ENCODE measurements at places on chromosomes 4 and X. TPM values are rescaled to one million over a fixed set of nuclear protein-coding genes. Genes with fewer than 3 reads are reported as not detected.
A peak's percentile ranks its signal among the peaks of the same experiment; 100 is the strongest.

CLTRN gene
- total RNA-seq = 0.24 TPM

SLC6A14 gene
- total RNA-seq = not detected

CYTL1 gene
- total RNA-seq = not detected

FGF16 gene
- not detected for total RNA-seq

MTM1 gene
- total RNA-seq = 24.2 TPM

DNA sequence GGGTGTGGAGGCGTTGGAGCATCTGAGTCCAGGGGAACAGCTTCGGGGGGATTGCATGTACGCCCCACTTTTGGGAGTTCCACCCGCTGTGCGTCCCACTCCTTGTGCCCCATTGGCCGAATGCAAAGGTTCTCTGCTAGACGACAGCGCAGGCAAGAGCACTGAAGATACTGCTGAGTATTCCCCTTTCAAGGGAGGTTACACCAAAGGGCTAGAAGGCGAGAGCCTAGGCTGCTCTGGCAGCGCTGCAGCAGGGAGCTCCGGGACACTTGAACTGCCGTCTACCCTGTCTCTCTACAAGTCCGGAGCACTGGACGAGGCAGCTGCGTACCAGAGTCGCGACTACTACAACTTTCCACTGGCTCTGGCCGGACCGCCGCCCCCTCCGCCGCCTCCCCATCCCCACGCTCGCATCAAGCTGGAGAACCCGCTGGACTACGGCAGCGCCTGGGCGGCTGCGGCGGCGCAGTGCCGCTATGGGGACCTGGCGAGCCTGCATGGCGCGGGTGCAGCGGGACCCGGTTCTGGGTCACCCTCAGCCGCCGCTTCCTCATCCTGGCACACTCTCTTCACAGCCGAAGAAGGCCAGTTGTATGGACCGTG, 2.2 kb downstream of the AR start:
- no peak overlapping the region for H3K4me3 ChIP-seq
- no peak for DNase-seq
- H3K4me1 ChIP-seq = no peaks in the 10 kb centered on the region
- no peak overlapping the region for H3K27ac ChIP-seq
- H3K27me3 ChIP-seq = peaks cover 10% of the 10 kb centered on the region

DNA sequence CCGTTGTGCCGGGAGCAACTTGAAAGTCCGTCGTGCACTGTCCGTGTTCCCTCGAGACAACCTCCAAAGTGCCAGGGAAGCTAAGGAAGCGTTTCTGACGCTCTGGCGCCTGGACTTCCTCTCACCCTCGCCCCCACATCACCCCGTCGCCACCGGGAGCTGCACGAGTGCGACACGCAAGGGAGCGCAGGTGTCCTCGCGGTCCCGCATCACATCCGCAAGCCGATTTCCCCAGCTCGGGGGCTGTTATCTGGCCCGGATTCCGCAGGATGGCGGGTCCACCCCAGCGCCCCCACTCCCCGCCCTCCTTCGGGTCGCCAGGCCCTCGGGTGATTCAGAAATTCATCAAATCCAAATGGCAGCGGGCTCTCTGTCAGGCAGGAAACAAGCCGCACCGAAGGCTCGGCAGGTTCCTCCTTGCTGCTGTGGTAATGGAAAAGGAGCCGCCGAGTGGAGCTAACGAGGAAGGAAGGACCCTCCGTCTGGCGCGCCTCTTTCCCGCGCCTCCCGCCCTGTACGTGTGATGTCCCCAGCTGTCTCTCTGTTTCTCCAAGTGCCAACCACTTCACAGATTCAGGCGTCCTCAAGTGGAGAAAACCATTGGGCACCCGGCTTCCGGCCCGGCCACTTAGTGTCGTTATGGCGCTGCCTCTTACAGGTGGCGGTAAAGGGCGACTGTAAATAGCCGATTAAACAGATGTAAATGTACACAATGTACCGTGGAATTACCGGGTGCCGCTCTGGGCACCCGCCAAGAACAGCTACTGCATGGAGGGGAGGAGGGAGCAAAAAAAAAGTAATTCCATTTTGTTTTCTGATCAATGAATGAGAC, 921 bp upstream of the SETD7 start:
- H3K36me3 ChIP-seq = no peaks in the 10 kb centered on the region
- DNase-seq = peak; percentile 88
- peak overlapping the region; percentile 75 for H3K4me3 ChIP-seq
- H3K27ac ChIP-seq = peak overlapping the region; percentile 93
- no peaks in the 10 kb centered on the region for H3K27me3 ChIP-seq

DNA sequence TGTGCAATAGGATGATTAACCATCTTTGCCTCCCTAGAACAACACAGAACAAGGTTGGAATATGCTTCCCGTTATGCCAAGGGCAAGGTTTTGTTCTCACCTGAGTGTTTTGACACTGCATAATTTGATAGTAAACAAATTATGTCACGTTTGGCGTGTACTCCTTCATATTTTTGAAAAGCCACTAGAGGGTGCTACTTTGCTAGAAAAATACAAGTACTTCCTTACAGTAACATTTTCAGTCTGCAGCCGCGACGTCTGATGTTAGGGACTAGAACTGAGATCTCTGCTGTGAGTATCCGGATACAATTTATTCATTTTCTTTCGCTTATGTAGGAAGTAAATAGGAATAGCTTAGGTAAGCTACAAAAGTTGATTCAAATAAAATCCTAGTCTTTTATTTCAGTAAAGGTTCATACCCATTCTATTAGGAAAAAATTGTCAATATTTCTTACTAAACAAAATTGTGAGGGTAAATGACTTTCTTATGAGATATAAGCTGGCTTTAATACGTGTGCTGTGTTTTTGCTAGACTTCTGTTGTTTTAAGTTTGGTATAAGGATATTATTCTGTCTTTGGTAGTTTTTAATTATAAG, 181.1 kb upstream of the WDFY3 start:
- H3K27ac ChIP-seq = no peak overlapping the region
- H3K4me3 ChIP-seq = no peak overlapping the region
- DNase-seq = peak; percentile 82
- no peaks in the 10 kb centered on the region for H3K4me1 ChIP-seq
- no peaks in the 10 kb centered on the region for H3K36me3 ChIP-seq
- H3K27me3 ChIP-seq = no peaks in the 10 kb centered on the region

GRCh38 chrX:51395480-51395809, 62.8 kb downstream of the NUDT10 start:
- H3K4me1 ChIP-seq = peaks cover 11% of the 10 kb centered on the region
- DNase-seq = no peak
- H3K27me3 ChIP-seq = no peaks in the 10 kb centered on the region
- H3K36me3 ChIP-seq = no peaks in the 10 kb centered on the region
- no peak overlapping the region for H3K27ac ChIP-seq

DNA sequence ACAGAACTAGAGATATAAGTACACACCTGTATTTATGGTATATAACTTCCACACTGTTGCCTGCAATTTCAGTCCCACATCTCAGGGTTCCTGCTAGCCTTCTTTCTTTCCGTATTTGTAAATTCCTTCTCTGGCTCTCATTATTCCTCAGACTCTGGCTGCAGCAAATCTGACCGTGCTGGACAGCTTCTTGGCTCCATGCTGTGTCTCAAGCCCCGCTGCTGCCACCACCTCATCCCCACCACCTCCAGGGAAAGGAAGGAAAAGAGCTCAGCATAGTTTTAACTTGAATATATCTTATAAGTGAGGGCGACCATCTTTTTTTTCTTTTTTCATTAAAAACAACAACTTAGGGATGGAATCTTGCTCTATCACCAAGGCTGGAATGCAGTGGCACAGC, 155.6 kb upstream of the CXCL13 start:
- no peak for DNase-seq
- H3K27me3 ChIP-seq = no peaks in the 10 kb centered on the region
- no peaks in the 10 kb centered on the region for H3K36me3 ChIP-seq
- H3K27ac ChIP-seq = no peak overlapping the region

DNA sequence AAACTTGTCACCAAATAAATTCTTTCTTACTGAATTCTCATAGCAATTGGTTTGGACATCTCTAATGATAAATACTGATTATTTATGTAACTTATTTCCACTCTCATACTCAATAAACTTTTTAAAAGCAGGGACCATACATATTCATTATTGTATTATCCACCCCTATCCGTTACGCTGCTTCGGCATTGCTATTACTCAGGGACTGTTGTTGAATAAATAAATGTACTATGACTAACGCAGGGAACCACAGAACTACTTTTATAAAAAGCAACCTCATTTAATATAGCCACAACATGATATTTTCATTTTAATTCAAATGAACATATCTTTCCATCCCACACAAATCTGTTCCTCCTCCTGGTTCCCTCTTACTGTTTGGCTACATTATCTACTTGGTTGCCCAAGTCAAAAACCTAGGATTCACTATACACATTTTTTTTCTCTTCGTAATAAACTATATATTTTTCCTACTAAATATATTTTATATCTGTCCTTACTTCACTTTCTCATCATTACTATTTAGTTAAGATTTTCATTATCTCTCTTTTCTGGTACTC, 14.9 kb upstream of the ANKRD50 start:
- no peak for DNase-seq
- H3K27me3 ChIP-seq = no peaks in the 10 kb centered on the region
- no peaks in the 10 kb centered on the region for H3K36me3 ChIP-seq

DNA sequence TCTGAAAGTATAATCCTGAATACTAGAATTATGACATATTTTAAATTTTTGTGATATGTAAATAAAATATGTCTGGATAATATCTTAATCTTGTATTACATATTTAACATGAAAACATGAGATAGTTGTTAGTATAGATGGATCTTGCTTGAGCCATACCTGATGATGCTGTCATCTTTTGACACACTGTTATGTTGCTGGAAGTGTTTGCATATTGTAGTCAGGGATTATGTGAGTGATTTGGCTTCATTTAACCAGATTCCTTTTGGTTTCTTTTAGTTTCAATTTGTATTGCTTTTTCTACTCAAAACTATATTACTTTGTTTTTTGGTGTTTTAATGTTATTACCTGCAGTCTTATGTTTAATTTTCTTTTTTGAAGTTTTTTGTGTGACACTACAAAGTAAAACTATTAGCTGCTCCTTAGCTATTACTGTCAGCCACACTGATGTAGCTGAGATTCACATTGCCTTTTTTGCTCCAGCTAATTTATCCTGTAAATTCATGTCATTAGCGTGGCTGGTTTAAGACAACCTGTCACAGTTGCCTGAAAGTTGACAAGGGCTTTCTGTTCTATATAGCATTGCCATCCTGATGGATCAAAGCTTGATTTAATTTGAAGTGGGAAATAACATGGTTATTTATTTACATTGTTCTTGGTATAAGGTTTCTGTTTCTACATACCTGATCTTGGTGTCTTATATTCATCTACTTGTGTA, 33.7 kb downstream of the METAP1 start:
- no peak overlapping the region for H3K4me3 ChIP-seq
- no peaks in the 10 kb centered on the region for H3K36me3 ChIP-seq
- peaks cover 9% of the 10 kb centered on the region for H3K4me1 ChIP-seq
- no peaks in the 10 kb centered on the region for H3K27me3 ChIP-seq
- H3K27ac ChIP-seq = peak overlapping the region; percentile 67

DNA sequence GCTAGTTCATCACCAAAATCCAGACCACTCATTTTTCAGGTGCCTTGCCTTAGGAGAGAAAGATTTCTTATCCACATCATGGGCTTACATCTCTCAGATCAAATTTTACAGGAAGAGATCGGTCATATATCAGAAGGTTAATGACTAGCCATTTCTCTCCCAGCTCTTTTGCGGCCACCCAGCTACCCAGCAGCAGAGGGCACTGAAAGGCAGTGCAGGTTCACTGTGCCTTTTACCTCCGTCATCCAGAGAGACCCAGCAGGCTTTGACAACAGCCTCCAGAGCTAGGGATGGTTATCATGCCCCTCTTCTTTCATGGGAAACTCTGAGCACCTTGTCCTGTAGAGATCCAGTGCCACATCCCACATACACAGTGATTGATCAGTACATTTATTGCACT, 384.8 kb downstream of the AFF2 start:
- no peak overlapping the region for H3K27ac ChIP-seq
- no peaks in the 10 kb centered on the region for H3K4me1 ChIP-seq
- H3K36me3 ChIP-seq = no peaks in the 10 kb centered on the region
- no peaks in the 10 kb centered on the region for H3K27me3 ChIP-seq
- DNase-seq = no peak

- no peaks in the 10 kb centered on the region for H3K4me1 ChIP-seq
- H3K27me3 ChIP-seq = no peaks in the 10 kb centered on the region
- no peak overlapping the region for H3K27ac ChIP-seq
- no peak overlapping the region for H3K4me3 ChIP-seq
- H3K36me3 ChIP-seq = no peaks in the 10 kb centered on the region
- no peak for DNase-seq
Observed at GRCh38 chr4:187744911-187745310, 250.7 kb upstream of the ZFP42 start.

DNA sequence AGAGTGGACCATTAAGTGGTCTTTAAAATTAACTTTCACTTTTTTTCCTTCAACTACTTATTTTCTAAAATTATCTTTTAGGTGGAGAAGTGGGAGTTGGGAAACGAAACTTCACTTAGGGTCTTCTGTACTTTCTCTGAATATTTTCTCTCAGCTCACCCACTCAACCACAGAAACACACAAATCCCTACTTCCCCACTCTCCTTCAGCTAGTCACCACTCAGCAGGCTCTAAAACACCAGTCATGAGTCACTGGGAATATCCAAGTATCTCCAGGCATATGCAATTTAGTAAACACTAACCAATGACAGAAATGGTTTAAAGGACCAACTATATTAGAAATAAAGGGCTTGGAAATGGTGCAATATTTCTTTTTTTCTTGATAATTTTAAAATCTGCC, 153.0 kb upstream of the RPS6KA6 start:
- no peaks in the 10 kb centered on the region for H3K27me3 ChIP-seq
- no peak for DNase-seq
- H3K36me3 ChIP-seq = no peaks in the 10 kb centered on the region
- no peak overlapping the region for H3K27ac ChIP-seq
- no peak overlapping the region for H3K4me3 ChIP-seq

DNA sequence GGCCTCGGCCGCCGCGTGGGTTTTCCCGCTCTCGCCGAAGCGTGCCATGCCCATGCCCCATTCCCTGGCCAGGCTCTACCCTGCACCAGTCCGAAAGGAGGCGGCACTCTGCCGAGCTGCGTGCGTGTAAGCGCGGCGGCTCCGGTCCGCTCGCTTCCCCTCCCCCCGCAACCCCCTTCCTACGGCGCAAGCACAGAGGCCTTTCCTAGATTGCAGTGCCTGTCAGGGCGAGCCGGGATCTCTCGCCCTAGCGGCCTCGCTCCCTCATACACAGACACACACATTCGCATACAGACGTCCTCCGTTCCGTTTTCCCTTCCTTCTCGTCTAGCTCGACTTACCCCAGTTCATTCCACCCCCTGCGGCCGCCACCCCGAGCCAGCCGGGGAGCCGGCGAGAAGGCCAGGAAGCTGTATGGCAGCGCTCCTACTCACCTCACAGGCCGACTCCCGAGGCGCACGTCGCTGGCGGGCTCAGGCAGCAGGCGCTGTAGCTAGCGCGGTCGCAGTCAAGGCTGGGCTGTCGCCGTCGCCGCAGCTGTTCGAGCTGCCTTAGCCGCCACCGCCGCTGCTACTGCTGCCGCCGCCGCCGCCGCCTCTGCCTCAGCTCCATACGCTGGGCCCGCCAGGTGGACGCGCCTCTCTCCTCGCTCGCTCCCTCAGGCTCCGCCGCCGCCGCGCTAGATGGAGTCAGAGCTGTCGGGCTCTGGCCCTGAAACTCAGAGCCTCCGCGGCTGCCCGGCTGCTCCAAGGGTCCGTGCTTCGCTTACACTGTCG, 615 bp downstream of the NEXMIF start:
- peaks cover 11% of the 10 kb centered on the region for H3K4me1 ChIP-seq
- H3K4me3 ChIP-seq = peak overlapping the region; percentile 34
- no peaks in the 10 kb centered on the region for H3K36me3 ChIP-seq

GRCh38 chr4:3287271-3287971, 5.4 kb upstream of the RGS12 start:
- DNase-seq = no peak
- peaks cover 21% of the 10 kb centered on the region for H3K4me1 ChIP-seq
- H3K27ac ChIP-seq = no peak overlapping the region
- peaks cover 5% of the 10 kb centered on the region for H3K27me3 ChIP-seq

GRCh38 chrX:138858438-138858837, 146.9 kb upstream of the FGF13 start:
- H3K27ac ChIP-seq = no peak overlapping the region
- no peaks in the 10 kb centered on the region for H3K4me1 ChIP-seq
- H3K27me3 ChIP-seq = no peaks in the 10 kb centered on the region
